ENCODE measurements at places on chromosomes 11 and 22.

DNA sequence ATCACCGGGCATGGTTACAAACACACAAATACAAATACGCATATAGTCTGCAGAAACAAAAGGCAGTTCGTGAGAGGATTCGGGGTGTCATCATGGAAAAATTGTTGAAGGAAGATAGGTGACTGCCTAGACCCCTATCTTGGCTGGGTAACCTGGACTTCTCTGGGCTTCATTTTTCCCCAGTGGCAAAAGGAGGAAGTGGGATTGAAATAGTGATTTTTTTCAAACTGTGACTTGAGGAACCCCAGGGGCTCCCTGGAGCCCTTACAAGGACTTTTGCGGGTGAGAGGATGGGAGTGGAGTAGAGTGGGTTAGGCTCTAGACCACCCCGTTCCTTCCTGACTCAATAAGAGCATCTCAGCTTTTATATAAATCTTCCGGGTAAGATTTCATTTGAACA lies 1.0 kb upstream of the ELF5 start:
- DNase-seq: no peak

DNA sequence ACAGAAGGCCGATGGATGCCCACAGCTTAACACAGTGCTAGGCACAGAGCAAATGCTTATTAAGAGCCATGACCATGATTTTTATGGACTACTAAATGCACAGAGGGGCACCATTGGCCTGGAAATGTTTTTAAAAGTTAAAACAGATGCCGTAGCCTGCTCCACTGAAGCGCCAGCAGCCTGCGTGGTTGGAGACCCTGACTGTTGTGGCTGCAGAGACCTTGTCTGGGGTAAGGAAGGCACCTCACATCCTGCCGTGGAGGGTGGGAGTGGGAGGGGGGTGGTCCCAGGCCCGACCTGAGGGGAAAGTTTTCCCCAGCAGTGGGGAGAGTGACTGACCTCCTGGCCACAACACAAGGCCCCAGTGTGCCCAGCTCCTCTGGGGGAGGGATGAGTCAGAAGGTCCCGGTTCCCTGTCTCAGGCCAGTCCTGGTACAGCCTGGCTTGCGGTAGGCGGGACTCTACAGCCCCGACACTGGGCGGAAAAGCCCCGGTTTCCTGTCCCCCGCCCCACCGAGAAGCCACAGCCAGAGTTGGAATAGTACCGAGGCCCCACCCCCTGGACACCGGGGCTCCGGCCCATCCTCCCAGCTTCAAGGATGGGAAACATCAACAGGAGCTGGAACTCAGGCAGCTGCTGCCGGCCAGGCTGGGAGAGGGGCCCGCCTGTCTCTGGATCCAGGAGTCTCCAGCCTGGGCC lies 7.0 kb downstream of the CHST1 start:
- no peak for DNase-seq

DNA sequence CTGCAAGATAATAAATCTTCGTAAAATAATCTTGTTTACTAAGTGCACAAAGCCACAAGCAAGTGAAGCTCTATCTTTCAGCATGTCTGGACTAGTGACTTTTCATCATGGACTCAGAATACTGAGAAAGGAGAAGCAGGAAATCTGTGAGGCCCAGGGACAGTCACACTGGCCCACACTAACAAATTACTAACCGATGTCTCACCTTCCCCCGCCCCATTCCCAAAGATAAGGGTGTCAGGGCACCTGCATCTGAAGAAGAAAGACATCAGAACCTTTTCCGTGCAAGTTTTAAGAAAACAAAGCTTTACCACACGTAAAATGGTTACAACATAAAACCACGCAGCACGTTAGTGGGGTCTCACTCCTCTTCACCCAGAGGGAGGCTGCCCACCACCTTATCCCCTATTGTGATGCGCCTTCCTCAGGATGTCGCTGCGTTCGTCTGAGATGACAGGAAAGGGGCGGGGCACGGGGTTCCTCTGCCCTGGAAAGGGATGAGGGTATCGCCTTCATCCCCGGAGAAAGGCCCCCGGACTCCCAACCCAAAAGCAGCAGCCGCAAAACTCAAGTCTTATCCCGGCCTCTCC lies 616 bp downstream of the BTBD10 start:
- peak; percentile 61 for DNase-seq

- DNase-seq: no peak
Observed at GRCh38 chr11:45211732-45212131, 65.3 kb downstream of the PRDM11 start.

DNA sequence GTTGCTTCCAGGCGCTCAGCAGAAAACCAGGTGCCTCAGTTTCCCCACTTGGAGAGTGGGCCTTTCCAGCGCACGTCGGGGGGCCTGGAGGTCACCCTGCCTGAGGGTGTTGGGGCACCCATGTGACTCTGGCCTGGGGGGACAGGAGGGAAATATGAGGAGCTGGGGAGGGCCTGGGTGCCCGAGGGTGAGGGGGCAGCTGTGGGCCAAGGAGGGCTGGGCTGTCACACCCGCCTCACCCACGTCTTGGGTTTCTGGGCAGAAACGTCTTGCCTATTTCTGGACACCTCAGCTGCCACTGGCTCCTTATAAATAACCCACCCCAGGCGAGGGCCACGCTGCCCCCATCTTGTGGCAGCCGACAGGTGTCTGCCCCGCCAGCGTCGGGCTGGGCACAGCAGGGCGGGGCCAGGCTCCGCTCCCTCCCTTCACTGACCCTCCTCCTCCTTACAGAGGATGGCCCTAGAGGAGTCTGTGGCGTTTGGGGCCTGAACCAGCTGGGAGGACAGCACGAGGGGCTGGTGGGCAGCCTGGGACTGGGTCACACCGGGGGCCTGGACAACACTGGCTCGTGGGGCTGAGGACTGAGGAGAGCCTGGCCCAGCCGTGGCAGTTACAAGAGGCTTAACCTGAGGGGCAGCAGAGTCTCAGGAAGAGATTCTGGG lies 1.5 kb downstream of the TNNT3 start:
- no peak for DNase-seq

DNA sequence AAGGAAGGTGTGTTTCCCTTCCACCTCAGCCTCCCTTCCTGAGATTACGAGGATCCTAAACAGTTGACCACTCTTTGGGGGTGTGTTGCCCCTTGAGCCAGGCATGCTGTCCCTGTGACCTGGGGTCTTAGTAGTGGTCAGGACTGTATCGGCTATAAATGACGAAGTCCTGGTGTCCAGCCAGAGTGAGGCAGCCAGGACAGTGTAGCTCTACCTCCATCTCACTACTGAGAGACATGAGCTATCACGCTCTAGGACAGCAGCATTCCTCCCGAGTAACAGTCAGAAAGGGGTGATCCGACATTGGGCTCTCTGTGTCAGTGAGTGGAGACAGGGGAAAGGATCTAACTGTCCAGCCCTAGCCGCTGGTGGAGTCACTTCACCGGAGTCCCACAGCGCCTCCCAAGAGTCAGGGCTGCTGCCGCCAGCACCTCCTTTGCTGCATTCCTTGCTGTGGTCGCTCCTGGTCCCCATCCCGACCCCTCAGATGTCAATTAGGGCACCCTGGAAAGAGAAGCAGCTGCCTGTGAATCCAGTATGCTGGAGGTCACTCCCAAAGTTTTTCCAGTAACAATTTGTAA lies 3.3 kb upstream of the B3GNT6 start:
- no peak for DNase-seq

DNA sequence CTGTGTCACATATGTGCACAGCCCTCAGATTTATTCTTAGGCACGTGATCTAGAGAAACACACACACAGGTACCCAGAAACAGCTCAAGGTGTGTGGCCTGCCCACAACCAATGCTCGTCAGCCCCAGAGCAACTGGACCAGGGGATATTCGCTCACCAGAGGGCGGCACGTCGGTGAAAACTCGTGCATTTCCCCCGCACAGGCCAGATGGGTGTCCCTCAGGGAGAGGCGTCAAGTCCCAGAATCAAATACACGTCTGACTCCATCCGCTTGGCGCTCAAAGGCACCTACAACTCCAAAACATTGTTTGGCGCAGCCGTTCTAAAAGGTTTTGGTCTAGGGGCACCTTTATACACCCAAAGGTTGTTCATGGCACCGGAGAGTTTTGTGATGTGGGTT lies 429.0 kb downstream of the BRD1 start:
- no peak for DNase-seq

DNA sequence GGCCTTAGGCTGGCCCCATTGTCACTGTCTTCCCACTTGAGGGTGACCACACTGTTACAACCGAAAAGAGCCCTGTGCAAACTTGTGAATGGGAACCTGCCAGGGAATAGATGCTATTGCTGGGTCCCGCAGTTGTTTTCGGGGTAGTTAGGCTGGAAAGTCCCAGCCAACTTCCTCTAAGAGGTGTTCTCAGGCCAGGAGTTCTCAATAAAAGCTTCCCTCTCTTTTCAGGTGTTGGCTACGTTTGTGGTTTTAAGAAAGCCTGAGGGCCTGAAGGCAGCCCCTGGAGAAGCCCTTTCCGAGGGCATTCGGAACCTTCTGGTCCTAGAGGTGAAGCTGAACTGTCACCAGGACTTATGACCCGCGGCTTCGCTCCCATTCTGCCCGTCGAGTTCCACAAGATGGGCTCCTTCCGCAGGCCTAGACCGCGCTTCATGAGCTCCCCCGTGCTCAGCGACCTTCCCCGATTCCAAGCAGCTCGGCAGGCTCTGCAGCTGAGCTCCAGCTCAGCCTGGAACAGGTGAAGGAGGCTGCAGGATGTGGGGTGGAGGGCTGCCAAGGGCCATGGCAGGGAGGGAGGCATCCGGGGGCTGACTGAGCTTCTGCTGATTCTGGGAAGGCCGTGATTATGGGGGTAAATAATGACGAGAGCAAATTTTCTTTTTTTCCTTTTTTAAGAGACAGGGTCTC lies 104.8 kb downstream of the PRR5L start:
- no peak for DNase-seq

- no peak for DNase-seq
Observed at GRCh38 chr11:83436855-83437254, 150.7 kb upstream of the CCDC90B start.

DNA sequence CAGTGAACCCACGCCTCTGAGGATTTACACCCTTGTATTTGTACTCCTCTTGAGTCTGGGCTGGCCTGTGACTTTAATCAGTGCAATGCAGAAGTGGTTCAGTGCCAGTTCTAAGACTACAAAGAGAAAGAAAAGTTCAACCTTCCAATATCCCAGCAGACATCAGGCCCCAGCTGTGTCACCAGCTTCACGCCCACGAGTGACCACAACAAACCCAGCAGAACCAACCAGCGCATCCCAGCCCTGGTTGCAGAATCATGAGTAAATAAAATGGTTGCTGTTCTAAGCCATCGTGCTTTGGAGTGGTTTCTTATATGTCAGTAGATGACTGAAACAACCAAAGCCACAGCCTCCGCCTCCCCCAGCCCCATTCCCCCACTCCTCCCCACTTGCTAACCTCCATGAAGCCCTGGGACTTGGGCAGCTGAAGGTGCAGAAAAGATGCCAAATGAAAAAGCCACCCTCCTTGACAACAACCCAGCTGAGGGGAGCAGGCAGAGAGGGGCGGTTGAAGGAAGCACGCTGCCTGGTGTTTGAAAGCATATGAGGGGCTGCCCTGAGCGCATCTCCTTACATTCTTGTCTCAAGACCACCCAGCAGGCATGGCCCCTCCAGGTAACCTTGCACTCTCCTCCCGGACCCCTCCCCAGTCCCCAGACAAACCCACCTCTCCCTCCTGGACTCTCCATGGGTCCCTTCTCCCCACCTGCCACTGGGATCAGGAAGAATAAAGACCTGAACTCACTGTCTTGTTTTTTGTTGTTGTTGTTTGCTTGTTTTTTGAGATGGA lies 20.9 kb downstream of the TSKU start:
- DNase-seq: no peak

DNA sequence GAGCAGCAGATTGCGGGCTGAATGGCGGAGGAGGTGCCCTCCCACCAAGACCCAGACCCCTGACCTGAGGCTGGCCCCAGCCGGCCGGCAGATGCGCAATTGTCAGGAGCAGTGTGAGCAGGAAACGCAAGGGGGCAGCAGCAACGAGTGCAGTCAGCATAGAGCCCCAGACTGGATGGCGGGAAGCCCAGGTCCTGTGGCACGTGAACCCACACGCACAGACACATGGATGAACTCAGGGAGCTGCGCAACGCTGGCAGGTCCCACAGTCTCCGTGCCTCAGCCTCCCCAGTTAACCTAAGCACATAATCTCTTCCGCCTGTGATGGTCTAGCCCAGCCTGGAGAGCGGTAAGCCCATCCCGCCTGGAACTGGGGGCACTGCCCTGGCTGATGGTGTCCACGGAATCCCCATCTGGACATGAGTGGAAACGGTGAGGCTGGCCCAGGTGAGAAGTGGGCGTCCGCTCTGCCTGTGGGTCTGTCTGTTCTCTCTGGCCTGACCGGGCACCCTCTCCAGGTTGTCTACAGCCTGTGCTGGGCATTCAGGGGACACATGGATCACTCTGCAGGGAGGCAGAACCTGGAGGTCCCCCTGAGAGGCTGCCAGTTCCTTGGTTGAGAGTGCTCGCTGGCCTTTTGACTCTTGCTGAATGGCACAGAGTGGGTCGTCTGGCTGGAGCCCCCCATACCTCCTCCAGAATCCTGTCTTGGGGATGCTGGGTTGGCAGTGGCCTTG lies 626 bp upstream of the TBX10 start:
- DNase-seq: peak; percentile 57

DNA sequence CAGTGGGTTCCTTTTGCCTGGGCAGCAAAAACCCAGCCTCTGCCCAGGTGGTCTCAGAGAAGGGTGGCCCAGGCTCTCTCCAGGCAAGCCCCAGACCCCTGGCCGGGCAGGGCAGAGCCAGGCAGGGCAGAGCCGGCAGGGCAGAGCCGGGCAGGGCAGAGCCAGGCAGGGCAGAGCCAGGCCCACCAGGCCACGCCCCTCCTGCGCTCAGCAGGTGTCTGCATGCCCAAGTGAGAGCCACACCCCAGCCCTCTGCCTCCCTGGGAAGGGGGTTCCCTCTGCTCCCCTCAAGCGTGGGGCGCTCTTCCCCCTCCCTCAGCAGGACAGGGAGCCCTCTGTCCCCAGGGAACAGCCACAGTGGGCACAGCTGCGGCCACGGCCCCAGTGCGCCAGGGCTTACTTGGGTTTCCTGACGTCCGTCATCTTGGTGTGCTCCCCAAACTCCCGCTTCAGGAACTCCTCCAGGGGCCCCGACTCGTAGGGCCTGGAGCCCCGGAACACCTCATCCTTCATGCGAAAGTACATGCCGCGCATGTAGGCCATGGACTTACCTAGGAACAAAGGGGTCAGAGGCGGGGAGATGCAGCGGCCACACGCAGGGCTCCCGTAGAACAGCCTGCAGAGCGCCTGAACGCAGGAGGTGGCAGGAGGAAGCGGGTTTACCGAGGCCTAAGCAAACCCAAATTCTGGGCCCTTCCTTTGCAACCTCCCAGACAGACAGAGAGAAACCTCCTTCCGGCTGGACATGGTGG lies 10.1 kb upstream of the BAIAP2L2 start:
- DNase-seq: no peak

GRCh38 chr11:58719406-58720117 lies 12.2 kb downstream of the GLYAT start:
- DNase-seq: no peak
